NB4 (cell line): ENCODE measurements at places on chromosomes 11 and 22.

GRCh38 chr11:118227865-118228785 is 3.3 kb upstream of the JAML start:
- peak; percentile 81 for DNase-seq

GRCh38 chr22:49734882-49735281 is 92.8 kb downstream of the BRD1 start:
- no peak for DNase-seq

- no peak for DNase-seq
Observed at GRCh38 chr22:40982482-40983385, 31.6 kb downstream of the RBX1 start.

- DNase-seq: no peak
Observed at GRCh38 chr22:32558681-32559355, 84.2 kb downstream of the FBXO7 start.

DNA sequence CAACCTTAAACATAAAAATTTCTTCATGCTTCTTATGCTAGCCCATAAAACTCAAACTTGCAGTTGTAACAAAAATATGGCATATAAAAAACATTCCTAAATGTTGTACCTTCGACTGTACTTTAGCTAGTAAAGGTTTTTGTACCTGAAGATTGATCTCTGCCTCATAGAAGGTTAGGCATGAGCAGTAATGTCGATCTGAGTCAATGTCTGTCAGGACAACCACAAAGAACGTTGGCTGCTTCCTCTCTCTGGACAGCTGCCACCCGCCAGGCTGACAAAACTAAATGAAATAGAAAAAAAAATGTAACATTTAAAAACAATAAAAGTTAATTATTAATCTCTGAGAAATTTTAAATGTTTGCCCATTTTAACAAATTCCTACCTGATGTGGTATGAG is 251.3 kb downstream of the SBF2 start:
- DNase-seq: peak; percentile 71

DNA sequence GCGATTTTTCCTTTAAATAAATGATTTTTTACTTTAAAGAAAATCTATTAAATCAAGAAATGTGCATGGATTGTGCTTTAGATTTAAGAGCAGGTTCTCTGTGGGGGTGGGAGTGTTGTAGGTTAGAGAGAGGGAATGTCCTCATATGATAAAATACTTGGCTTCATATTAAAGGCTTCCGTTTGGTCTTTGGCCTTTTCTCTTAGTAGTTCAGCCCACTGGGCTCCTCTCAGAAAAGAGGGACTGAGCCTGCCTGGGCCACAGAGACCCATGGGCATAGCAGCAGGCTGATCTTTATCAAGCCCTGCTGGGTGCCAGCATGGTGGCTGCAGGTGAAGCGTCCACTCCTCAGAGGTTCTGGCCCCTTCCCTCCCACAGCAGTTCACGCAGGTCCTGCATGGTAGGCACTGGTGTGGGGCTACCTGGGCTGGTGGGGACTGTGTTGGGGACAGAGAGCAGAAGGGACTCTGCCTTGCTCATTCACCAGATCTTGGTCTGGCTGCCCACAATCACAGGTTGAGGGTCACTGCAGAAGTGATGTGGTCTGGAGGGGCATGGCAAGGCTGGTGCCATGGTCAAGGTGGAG is 4.3 kb downstream of the PANX1 start:
- no peak for DNase-seq

DNA sequence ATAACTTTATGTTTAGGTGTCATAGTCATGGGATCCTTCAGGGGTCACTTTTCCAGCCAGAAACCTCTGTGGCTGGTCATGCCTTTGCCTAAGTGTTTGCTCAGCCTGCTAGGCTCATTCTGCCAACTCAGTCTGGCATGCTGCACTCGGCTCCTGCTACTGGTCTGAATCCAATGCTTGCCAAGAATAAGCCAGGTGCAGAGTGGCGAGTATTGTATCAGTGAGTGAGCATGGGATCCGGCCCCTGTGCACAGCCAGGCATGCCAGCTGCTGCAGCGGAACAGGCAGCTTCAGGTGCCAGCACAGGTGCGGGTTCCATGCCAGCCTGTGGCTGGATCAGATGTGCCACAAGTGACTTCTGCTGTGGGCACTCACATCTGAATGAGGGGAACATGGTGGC is 1269.3 kb upstream of the CNTN5 start:
- no peak for DNase-seq

DNA sequence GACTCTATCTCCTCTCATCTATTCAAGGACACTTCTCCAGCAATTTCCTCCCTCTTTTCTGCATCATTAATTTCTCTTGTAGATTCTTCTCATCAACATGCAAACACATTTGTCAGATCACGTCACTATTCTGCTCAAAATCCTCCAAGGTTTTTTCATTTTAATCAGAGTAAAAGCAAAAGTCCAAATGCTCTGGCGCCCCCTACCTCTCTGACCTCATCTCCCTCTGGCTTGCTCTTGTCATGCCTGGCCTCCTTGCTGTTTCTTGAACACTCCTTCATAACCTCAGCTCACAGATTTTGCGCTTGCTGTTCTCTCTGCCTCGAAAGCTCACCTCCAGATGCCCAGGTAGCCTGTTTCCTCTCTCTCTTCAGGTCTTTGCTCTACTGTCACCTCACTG is 22.4 kb downstream of the RTCB start:
- peak; percentile 40 for DNase-seq
